ENCODE measurements at places on chromosomes 3 and 15.
A peak's percentile ranks its signal among the peaks of the same experiment; 100 is the strongest.

- DNase-seq: no peak
Measured at GRCh38 chr3:100893590-100893989, 99.6 kb downstream of the ABI3BP start.

DNA sequence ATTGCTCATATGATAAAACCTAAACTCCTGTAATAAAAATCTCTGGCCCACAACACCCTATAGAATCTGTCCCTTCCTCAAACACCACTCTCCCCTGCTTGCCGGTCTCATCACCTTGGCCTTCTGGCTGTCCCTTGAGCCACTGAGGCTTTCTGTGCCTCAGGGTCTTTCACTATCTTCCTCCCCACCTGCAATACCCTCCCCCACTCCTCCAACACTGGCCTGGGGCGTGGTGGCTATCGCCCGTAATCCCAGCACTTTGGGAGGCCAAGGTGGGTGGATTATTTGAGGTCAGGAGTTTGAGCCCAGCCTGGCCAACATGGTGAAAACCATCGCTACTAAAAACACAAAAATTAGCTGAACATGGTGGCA, 3.3 kb upstream of the CSK start:
- DNase-seq: no peak

- no peak for DNase-seq
Measured at GRCh38 chr3:157274644-157275137, 114.7 kb upstream of the CCNL1 start.

GRCh38 chr3:70112751-70113150, 113.2 kb downstream of the SAMMSON start:
- DNase-seq: no peak

- DNase-seq: peak; percentile 96
Measured at GRCh38 chr3:113745756-113746547, at the start of gene NAA50. TSS of gene NAA50 (minus strand) at chr3:113746249. CDS start at chr3:113745949, 300 bp downstream.

Measured in osteocyte (in vitro differentiated cells).